Endodermal cell (in vitro differentiated cells): ENCODE measurements at places on chromosomes 1 and 21.

GRCh38 chr1:235563513-235564061 is 59.3 kb upstream of the B3GALNT2 start:
- DNase-seq = no peak

- DNase-seq = peak; percentile 75
These were observed 38.8 kb upstream of the SRSF10 start for GRCh38 chr1:24018611-24019580.

DNA sequence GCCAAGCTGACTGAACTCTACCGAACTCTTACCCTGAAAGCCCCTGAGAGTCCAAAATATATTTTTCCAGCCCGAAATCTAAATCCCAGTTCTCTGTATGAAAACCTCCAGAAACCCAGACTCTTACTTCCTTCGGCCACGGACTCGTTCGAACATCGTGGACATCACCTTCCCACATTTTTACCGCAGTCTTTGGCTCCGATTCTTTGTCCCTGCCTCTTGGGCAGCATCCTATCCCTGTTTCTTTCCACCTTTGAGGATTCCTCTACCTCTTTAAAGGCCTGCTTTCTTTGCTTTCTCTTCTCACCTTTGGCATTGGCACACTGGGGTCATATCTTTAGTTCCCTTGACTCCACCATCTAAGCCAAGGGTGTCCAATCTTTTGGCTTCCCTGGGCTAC is 932 bp upstream of the USP24 start:
- DNase-seq = no peak

DNA sequence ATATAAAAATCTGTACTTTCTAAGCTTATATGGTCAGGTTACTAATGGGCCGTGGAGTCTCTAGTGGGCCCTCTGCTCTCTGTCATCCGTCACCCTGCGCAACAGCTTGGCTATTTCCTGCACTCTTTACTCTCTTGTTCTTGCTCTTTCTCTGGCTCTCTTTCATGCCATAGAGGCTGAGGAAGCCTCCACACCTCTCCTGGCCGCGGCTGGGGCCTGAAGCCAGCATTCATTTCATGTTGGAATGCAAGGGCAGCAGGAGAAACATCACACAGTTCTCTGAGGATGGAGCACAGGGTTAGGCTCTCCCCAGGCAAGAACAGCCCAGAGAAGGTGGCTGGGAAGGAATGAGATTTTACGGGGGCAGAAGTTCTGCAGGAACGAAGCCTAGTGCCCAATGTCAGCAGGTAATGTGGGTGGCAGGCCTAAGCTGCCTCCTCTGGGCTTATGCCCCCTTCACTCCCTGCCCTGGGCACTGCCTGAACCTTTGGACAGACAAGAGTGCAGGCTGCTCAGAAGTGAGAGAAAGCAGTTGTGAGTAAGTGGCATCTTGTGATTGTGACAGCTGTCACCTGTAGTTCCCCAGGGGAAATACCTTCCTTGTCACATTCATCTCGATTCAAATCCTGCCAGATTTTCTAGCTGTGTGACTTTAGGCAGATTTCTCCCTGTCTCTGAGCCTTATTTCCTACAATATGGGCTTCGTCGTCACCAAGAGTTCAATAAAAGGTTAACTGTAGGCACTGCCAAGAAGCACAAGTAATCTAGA is 3.6 kb upstream of the FHAD1 start:
- DNase-seq = no peak

DNA sequence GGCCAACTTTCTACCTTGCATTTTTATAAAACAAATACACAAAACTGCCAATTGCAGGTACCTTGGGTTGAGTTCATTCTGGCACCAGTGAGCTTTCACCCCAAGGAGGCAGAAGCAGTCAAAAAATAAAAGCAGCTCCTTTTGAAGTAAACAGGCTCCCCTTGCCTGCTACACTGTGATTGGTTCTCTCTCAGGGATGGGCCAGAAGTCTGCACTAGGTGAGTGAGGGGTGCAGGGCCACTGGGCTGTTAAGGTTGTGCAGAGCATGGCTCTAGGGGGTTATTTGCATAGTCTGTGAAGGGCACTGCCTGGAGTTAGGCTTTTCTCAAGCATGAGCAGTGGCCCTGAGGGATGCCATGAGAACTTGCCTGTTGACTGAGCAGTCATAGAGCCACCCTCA is 39.1 kb downstream of the AKNAD1 start:
- no peak for DNase-seq

- DNase-seq = no peak
These were observed 52.2 kb downstream of the SIPA1L2 start for GRCh38 chr1:232577772-232578171.

DNA sequence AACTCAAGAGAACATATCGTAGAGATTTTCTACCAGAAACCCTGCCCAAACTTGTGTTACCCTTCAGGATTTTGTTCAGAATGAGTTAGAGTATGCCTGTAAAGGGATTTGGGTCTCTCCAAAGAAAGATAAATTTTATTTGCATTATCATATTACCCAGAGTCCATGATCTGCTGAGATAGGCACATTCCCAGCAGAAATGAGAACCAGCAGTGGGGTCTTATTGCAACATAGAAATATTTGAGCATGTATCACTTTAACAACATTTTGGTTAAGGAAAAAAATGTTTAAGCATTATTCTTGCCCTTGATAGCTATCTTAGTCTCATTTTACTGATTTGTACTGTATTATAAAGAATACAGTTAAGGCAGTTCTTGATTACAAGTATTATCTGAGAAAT is 10.6 kb downstream of the VCAM1 start:
- no peak for DNase-seq
